ENCODE measurements at places on chromosomes 7 and 10.

DNA sequence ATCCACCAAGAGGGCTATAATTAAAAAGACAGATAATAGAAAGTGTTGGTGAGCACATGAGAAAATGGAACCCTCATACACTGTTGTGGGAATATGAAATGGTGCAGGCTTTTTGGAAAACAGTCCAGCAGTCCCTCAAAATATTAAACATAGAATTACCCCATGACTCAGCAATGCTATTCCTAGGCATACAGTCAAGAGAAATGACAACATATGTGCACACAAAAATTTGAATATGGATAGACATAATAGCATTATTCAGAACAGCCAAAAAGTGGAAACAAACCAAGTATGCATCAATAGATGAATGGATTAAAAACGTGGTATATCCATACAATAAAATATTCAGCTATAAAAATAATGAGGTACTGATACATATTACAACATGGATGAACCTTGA lies 64.5 kb upstream of the GDF10 start:
- no peak for DNase-seq

GRCh38 chr7:81206667-81207360 lies 288.0 kb upstream of the SEMA3C start:
- DNase-seq = no peak

DNA sequence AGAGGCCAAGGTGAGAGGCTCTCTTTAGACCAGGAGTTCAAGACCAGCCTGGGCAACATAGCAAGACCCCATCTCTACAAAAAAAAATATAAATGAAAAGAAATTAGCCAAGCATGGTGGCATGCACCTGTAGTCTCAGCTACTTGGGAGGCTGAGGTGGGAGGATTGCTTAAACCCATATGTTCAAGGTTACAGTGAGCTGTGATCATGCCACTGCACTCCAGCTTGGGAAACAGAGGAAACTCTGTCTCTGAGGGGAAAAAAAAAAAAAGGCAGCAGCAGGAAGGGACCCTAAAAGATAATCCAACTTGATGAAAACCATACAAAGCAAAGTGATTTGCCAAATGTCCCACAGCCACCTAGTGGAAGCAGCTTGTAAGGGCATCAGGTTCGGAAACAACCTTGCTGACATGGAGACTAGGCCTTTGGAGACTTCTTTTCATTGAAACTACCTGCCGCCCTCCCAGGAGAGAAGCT lies 15.6 kb upstream of the PBLD start:
- DNase-seq = no peak

DNA sequence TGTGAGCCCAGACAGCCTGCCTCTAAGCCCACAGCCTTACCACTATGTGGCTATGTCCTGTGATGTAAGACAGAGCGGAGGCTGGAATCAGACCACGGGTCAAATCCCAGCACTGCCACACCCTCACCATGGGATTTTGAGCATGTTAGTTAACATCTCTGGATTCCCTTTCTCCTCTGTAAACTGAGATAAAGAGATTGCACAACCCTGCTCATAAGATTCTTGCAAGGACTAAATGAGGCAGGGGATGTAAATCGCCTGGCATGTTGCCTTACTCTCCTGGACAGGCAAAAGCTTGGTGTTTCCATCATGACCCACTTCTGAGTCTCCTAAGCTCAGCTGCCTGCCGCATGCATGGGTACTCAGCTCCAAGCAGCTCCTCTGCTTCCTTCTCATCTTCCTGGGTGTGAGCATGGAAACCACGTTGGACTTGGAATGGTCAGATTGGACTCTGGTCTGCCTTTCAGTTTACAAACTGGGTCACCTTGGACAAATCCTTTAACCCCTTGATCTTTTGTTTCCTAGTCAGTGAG lies 41.3 kb upstream of the MTURN start:
- no peak for DNase-seq

- DNase-seq = no peak
Measured at GRCh38 chr7:26694141-26694540, 170.2 kb downstream of the SKAP2 start.

GRCh38 chr10:31952066-31952465 lies 23.4 kb upstream of the ARHGAP12 start:
- no peak for DNase-seq

- no peak for DNase-seq
Measured at GRCh38 chr10:89003344-89003743, 12.7 kb downstream of the FAS start.

GRCh38 chr7:14425559-14425958 lies 436.1 kb upstream of the ETV1 start:
- no peak for DNase-seq

DNA sequence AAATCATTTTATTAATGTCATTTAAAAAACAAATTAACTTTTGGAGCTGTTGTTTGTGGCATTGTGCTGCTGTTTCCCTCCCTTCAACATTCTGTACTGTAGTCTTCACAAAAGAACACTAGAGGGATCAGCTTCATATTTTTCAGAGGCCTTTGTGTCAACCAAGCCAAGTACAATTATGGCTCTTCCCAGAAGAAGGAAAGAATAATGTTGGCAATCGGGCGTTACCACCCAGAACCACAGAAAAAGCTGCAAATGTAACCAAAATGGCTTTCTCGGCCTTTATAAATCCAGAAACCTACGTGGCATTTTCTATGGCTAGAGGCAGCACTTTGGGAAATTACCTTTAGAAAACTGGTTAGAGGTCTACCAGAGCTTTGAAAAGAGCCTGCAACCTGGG lies 98.8 kb upstream of the COL1A2 start:
- DNase-seq = no peak

GRCh38 chr10:43929122-43929521 lies 280.4 kb upstream of the ZNF32 start:
- DNase-seq = no peak

DNA sequence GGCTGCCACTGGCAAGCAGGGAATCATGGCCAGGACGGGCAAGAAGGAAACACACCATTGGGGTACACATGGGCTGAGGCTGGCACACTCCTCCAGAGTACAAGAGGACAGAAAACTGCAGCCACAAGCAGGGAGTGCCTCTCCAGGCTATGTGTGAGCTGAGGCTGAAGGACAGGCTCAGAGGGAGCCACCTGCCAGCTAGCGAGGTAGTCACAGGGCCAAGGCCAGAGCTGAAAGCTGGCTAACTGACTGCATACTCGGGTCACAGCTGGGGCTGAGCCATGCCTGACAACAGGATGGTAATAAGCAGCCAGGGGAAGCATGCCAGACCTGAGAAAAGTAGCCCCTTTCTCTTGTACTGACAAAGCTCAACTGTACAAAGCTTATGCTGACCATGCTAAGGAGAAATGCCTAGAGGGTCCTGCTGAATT lies 52.0 kb downstream of the KIF5B start:
- DNase-seq = no peak

- no peak for DNase-seq
Measured at GRCh38 chr10:24869354-24870015, 82.9 kb downstream of the PRTFDC1 start.

DNA sequence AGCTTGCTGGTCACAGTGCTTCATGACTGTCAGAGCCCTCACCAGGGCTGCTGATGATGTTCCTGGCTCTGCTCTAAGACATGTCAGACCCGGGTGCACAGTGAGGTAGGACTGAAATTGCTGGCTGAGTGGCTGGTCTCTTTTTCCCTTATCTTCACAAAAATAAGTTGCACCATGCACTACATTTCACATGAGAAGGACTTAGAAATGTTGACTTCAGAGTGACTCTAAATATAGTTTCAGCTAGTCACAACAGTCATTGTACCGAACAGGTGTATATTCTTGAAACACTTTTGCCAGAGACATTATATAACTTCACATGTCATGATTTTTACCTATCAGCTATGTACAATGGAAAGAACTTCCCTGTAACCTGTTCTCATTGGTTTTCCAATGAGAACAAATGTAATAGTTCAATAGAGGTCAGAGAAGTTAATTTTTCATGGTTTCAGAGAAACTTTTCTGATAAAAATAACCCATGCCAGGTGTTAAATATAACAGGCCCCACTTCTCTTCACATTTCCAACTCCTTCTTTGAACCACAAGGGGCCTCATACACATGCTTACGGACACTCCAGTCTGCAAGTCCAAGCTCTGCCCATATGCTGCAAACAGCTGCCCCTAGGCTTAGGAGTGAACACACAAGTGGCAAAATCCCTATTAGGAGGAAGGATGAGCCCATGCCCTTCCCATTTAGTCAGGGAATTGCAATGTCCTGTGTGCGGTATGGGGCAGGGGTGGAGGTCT lies 115.6 kb downstream of the CDK6 start:
- DNase-seq = no peak

DNA sequence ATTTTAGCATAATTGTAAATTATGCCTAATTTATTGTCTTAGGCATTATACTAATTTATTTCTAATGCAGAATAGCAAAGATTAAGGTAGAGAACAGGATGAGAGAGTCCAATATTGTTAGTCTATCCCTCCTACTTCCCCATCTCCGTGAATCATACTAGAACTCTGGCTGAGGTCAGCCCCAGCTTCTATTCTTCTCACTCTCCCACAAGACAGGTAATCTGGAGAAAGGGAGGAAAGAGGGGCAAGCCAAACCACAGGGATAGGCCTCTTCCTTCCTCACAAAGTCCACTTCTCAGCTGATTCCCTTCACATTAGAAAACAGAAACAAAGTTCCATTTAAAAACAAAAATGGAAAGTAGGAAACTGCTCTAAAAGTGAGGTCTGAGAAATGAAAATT lies 117.5 kb upstream of the LAMB4 start:
- no peak for DNase-seq

- no peak for DNase-seq
Measured at GRCh38 chr7:143909863-143910262, 7.9 kb upstream of the TCAF1 start.

DNA sequence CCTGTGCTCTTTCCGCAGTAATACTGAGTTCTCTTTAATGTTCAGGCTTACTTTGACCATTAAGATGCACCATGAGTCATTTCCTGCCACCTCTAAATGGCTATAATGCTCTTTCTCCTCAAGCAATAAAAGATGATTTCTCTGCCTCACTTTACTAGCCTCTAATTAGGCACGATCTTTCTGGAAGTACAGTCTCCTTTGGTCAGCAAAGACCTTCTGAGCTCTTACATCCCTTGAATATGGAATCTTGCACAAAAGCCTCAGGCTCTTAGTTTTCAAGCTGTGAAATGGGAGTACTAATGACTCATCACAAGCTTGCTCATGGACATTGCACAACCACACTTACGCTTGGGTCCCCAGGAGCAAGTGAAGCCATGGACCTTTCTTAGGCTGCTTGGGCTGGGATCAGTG lies 85.9 kb downstream of the FRMD4A start:
- DNase-seq = no peak

DNA sequence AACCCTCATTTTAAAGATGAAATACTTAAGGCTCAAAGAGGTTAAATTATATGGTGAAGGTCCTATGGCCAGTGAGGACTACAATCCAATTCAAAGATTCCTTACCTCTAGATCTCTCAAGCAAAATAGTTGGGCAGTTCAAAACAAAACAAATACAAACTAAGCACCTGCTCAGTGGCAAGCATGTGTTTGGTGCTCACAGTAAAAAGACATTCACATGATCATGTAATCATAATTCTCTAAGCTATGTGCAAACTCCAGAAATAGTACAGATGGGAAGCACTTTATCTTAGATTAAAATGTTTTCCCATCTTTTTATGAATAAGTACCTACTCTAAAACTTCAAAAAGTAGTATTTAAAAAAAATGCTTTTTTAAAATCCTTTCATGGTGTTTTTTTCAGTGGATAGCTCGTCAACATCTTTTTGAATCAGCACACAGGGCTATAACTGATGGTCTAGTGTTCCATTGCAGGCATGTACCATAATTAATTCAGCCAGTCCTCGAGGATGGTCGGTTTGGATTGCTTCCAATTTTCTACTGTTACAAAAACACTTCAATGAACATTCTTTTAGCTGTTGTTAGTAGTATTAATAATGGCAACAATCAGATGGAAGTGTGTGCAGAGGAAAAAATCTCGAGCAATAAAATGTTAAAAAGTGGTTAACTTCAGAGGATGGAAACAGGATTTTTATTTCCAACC lies 58.4 kb downstream of the CHCHD3 start:
- no peak for DNase-seq

GRCh38 chr7:101941481-101942383 lies 124.3 kb downstream of the CUX1 start:
- no peak for DNase-seq

DNA sequence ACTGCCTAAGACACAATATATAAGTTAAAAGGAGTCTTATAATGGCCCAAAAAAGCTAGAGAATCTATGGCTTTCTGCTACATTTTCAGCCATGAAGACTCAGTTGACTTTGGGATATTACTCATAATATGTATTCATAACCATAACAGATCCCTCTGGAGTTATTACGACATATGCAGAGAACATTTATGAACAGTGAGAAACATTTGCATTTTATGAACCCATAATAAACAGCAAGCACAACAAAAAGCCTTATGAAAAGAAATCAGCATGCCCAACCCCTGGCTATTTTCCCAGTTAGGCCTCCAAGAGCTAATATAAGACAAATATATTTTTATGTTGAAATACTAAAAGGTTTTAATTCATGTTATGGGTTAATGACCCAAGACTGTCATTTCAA lies 52.4 kb downstream of the ARMH3 start:
- DNase-seq = no peak

GRCh38 chr7:55509322-55509721 lies 63.0 kb downstream of the VOPP1 start:
- no peak for DNase-seq

GRCh38 chr7:88105231-88105630 lies 114.6 kb downstream of the SRI start:
- no peak for DNase-seq

DNA sequence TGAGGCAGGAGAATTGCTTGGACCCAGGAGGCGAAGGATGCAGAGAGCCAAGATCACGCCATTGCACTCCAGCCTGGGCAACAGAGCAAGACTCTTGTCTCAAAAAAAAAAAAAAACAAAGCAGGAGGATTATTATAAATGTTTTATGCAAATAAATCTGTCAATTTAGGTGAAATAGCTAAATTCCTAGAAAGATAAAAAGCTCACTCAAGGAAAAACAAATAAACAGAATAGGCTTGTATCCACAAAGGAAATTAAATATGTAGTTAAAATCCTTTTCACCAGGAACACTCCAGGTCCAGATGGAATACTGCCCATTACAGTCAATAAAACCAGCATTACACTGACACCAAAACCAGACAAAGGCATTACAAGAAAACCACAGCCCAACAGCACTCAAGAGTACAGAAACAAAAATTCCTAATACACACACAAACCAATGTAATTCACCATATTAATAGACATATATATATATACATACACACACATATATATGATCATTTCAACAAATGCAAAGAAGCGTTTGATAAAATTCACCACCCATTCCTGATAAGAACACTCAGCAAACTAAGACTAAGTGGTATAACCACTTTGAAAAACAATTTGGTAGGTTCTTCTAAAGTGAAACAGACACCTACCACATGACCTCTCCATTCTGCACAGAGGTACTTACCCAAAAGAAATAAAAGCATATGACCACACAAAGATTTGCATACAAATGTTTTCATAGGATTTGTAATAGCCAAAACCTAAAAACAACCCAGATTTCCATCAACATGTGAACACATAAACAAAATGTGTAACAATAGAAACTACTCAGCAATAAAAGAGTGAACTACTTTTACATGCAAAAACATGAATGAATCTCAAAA lies 38.8 kb downstream of the ABI1 start:
- DNase-seq = no peak
